Stimulated activated CD4-positive, alpha-beta T cell treated with anti-CD3 and anti-CD28 coated beads, Interleukin-1b, Interleukin-23, amount 100 ng/mL, for 48 hours (primary cell): ENCODE measurements at places on chromosomes 5 and 9.

- no peak for DNase-seq
Measured at GRCh38 chr9:124449381-124450151, 685 bp upstream of the ADGRD2 start.

GRCh38 chr5:50440651-50441492, at the start of gene EMB:
Gene EMB (minus strand): TSS chr5:50441288. CDS start chr5:50441151, 137 bp downstream.
- DNase-seq = peak; percentile 85

GRCh38 chr5:5854087-5854486, 431.6 kb downstream of the ICE1 start:
- DNase-seq = no peak

- no peak for DNase-seq
Measured at GRCh38 chr5:161030229-161030628, 178.2 kb upstream of the ATP10B start.

GRCh38 chr5:96148376-96148775, 186.7 kb upstream of the ELL2 start:
- DNase-seq = no peak

DNA sequence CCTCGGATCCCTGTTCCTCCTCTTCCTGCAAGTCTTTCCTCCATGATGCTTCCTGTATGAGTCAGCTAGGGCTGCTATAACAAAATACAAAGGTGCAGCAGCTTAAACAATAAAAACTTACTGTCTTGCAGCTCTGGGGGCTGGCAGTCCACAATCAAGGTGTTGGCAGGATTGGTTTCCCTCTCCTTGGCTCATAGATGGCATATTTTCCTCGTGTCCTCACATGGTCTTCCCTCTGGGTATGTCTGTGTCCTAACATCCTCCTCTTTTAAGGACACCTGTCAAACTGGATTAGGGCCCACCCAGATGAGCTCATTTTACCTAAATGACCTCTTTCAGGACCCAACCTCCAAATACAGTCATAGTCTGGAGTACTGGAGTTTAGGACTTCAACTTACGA, 117.5 kb downstream of the MED10 start:
- DNase-seq = no peak

DNA sequence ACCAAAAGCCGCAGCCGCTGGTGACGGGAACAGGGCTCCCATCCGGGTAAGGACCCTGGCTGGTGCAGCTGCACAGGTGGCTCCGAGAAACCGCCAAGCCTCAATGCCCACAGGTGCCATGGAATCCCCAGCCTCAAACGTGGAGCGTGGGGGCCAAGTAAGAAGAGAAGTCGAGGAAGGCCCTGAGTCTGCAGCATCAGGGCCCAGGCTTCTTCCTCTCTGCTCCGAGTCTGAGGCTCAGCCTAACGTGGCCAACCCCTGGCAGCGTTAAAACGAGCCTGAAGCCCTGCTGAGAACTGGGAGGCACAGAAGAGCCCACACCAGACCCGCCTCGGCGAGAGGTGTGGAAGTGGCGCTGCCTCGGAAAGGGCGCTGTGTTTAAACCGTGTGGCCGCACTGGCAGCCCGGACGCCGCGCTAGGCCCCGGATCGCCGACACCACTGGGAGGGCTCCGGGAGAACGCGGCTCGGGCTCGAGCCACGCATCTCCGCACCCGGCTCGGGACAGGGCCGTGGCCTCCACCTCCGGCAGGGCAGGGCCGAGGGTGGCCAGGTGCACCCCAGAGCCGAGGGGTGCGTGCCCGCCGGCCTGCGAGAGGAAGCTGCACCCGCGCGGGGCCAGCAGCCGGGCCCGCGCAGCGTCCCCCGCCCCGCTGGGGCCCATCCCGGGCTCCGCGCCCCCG, 730 bp downstream of the ZMYND19 start:
- no peak for DNase-seq

GRCh38 chr5:33105521-33105941, 335.2 kb upstream of the TARS1 start:
- no peak for DNase-seq

GRCh38 chr5:56066931-56067450, 72.2 kb upstream of the IL6ST start:
- no peak for DNase-seq

- DNase-seq = no peak
Measured at GRCh38 chr5:73649926-73650325, 23.9 kb downstream of the ARHGEF28 start.

GRCh38 chr9:33407061-33407460, 4.7 kb upstream of the AQP7 start:
- DNase-seq = no peak

DNA sequence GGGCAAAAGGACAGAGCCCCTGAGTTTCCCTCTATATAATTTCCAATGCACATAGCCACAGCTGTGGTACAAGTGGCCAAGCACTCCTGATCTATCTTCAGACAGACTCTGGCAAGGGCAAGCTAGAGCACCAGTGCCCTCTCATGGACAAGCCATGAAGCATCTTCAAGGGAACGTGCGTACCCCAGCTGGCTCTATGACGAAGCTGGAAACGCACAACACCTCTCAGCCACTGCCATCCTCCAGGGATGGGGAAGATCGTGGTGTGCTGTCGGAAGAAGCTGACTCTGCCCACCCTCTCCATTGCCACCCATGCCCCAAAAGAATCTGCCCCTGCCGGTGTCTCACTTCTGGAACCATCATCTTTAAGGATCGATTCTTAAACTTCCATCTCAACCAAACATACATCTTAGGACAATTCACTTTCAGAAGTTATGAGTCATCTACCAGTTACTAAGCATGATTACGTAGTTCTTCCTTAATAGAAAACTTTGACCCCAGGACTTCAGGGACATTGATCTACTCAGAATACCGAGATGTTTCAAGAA, 482.9 kb downstream of the AGTPBP1 start:
- peak; percentile 4 for DNase-seq

DNA sequence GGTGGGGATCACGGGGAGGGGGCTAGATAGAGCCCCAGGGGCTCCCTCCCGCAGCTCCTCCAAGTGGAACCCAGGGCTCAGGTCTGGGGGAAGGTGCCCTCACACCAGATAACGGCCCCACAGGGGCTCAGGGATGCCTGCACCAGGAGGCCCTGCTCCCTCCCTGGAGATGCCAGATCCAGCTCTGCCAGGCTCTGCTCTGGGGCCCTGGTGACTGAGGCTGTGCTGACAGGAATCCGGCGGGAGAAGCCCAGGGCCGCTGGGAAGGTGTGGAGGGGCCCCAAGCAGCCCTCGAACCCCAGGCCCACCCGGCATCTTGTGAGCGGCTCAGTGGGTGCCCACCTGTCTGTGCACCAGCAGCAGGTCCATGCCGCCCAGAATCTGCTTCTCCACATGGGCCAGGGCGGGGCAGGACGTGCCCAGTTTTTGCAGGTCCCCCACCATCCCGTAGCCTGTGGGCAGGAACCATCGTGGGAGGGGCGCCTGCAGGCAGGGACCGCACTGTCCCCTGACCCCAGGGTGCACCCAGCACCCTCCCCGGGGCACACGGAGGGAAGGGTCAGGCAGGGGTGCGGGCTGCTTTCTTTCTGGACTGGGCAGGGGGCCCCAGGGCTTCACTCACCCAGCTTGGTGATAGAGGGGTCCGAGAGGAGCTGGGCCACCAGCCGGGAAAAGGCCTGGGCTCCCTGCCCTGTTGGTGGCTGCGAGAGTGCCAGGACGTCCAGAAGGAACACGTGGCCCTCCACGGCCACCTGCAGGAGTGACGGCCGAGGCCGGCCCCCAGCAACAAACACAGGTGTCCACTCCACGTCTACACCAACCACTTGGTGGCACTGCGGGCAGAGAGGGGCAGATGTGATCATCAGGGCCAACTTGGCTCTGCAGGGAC, 48.9 kb upstream of the NRARP start:
- DNase-seq = no peak

GRCh38 chr5:115857626-115858349, 16.1 kb downstream of the AP3S1 start:
- DNase-seq = no peak

- no peak for DNase-seq
Measured at GRCh38 chr5:173451651-173452050, 123.4 kb upstream of the STC2 start.

- DNase-seq = no peak
Measured at GRCh38 chr5:137488516-137488915, 10.6 kb downstream of the SPOCK1 start.

DNA sequence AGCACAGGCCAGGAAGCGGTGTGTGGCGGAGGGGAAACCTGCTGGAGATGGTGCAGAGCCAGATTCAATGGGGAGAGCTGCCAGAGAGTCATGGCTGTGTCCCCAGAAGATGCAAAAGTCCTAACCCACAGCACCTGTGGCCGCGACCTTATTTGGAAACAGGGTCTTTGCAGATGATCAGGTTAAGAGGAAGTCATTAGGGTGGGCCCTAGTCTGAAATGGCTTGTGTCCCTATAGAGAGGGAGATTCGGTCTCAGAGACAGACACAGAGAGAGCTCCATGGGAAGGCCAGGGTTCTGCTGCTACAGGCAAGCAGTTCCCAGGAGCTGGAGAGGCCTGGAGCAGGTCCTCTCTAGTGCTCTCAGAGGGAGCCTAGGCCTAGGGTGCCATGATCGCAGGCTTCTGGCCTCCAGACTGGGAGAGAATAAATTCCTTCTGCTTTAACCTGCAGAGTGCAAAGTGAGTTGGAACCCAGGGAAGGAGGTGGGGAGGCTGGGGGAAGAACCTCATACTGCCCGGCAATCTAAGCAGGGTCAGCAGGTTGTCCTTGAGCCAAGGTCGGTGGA, 1.9 kb upstream of the LPCAT1 start:
- no peak for DNase-seq

DNA sequence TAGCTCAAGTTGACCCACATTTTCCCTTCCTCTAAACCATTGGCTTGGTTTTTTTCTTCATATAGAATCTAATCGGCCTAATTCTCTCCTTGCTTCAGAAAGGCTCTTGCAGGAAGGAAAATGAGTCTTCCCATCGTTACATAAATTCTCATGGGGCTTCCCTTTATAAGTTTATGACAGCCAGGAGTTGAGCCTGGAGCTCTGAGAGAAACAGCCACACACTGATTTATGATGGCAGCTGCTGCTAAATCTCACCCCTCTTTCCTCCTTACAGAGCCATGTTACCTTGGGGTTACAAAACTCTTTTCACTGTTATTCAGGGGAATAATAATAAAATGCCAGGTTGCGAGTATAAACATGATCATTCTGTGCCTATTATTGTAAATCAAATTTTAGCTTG, 5.2 kb upstream of the RNF14 start:
- DNase-seq = no peak

DNA sequence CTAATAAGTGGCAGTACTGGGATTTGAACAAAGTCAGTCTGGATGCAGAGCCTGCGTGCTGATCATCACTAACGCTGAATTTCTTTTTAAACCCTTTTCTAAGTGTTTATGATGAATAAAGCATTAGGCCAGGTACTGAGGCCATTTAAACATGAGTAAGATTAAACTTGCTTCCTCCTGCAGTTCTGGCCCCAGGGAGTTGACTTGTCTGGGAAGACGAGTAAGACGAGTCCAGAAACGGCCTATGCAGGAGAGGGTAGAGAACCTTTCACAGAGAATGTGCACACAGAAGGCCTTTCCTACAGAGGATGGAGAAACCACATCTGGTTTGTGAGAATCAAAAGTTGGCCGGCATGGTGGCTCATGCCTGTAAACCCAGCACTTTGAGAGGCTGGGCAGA, 42.9 kb downstream of the SPRY4 start:
- no peak for DNase-seq

DNA sequence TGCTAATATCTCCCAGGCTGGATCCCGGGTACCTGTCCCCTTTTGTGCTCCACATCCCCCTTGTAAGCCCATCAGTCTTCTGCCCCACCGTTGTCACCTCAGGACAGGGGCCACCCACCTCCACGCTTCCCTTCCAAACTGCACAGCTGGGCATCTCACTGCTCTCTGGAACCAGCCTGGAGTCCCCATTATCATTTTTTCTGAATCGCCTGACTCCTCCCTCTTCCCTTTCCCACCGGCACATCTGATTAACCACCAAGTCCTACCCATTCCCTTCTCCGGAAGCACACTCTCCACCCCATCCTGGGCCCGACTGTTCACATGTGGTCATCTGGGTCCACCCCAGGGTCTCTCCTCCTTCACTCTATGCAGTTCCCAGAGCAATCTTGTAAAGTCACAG, 53.9 kb downstream of the PSD2 start:
- DNase-seq = no peak

DNA sequence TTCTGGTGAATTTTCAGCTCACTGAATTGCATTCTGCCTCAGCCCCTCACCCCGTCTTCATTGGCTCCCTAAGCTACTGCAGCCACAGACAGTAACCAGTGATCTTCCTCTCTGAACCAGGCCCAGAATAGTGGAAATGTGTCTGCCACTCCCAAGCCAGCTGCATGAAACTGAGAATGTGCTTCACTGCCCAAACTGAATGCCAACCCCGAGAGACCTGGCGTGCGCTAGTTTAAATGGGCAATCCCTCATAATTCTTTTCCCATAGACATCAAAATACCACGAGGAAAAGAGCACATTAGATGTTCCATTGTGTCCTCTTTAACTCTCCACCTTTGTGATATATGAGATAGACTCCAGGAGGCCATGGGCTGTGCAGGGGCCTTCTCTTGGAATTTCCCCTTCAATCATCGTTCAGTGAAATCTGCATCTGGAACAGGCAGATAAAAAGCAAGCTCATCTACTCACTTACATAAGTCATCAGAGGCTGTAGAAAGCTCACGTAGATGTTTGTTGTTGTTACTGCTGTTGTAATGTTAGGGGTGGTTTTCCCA, 320.2 kb downstream of the NFIB start:
- no peak for DNase-seq

DNA sequence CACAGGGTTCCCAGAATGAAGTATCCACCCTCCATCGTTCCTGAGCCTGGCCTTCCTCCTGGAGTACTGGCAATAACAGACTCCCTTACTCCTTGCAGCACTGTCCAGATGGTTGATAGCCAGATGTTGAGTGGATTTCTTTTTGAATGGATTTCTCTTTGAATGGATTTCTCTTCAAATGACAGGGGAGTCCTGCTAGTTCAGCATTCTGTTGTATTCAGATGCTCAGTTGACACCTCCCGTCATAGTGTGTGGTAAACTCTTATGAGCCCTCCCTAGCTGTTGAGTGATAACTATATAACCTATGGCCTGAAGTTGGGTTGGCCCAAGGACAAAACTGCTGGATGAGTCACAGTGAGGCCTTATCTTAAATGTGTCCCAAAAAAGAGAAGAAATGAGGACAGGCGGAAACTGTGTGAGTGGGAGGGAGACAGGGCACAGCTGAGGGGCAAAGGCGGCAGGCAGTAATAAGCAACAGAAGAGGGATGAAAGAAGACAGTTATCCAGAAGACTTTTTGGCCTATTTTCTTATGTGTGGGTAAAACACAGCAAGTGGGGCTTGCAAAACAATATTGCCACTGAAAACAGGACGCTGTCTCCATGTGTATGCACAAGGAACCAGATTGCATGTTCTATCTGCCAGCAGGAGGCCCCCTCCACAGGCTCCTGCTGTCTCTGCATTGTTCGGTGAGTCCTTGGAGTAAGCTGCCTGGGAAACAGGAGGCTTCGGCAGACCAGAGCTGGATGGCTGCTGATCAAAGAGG, 209.5 kb upstream of the S1PR3 start:
- DNase-seq = no peak

DNA sequence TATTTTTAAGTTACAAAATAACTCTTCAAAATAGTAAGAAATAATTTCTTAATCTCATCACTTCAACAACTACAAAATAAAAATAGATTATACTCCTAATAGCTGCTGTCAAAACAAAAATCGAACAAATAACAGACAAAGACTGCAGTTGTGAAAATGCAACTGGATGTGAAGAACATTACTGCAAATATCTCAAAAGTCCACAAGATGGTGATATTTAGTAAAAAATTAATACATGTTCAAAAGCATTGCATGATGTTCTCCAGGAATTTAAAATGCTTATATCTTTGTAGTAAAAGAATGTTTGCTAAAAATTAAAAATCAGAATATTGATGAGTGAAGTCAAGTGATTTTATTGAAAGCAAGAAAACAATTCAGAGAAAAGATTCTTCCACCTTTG, 66.2 kb downstream of the MPDZ start:
- DNase-seq = no peak
